NCI-H1930 (cell line): ENCODE measurements at places on chromosomes 1 and 21.

DNA sequence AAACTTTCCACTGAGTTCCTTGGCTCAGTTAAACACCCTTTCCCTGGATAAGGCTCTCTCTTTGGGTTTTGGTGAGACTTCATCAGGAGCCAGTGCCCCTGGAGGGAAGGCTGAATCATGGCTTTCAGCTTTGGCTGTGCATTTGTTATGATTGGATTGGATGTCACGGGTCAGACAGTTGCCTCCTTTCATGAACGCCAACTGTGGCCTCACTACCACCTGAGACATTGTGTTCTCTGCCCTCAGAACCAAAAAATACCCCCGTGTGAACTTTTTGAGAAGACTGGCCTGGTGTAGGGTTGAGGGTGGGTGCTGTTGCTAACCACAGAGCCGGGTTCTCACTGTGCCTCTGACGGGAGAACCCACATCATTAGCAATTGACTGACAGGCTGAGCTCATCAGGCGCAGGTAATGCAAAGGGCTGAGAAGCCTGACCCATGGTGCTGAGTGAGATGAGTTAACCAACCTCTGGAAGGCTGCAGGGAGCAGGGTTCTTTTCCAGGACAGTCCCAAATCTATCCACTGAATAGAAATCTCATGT lies 65.6 kb downstream of the HHAT start:
- no peak for DNase-seq

GRCh38 chr1:243233908-243234307 lies 21.2 kb downstream of the CEP170 start:
- DNase-seq = no peak

DNA sequence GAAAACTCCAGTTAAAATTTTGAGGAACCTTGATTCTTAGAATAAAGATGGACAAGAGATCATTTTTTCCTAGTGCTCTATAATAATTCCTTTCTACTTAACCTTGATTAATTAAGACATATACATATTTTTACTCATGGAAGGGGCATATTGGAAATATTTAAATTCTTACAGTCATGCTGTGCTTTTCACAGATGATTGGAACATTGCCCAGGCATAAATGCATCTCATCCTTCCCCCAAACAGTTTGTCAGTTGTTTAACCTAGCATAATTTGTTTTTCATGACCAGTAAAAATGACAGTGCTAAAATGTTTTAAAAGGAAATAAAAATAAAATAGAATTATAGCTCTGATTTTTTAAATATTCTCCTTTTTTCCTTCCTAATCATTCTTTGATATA lies 140.0 kb downstream of the DNM3 start:
- DNase-seq = no peak

DNA sequence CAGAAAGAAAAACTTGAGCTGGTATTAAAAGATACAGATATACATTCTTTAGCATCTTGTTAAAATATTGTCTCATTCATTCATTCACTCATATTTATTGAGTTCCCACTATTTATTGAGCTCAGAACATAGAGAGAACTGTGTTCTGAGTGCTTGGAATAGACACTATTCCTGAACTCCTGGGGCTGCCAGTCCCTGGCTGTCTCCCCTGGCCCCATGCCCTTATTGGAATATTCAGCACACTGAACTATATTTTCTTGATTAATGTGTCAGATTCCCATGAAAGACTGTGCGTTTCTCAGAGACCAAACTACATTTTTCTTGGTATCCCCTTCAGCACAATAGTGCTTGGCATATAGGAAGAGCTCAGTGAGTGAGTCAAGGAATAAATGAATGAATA lies 44.0 kb upstream of the DAB1 start:
- no peak for DNase-seq

DNA sequence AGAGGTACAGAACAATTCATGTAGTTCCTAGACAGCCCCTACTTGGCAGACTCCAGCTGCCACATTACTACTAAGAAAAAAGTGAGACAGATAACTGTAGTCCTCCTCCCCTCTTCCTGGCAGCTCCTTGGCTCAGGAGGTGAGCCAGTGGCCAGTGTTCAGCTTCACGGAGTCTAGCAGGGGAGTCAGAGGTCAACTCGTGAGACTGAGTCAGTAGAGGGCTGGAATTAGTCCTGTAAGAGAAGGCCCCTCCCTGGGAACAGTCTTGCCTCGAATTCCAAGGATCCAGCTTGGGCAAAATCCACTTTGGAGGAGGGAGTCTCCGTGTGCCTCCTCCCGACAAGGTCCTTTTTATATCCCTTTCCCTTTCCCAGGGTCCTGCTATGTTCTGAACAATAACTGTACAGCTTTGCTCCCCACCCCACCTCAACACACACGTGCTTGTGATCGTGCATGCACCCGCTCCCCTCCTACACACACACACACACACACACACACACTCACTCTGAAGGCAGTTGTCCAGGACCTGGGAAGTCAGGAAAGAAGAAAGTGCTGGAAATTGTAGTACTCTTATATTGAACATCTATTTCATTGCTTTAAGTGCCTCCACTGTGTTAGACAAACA lies 22.5 kb upstream of the SLC27A3 start:
- no peak for DNase-seq

DNA sequence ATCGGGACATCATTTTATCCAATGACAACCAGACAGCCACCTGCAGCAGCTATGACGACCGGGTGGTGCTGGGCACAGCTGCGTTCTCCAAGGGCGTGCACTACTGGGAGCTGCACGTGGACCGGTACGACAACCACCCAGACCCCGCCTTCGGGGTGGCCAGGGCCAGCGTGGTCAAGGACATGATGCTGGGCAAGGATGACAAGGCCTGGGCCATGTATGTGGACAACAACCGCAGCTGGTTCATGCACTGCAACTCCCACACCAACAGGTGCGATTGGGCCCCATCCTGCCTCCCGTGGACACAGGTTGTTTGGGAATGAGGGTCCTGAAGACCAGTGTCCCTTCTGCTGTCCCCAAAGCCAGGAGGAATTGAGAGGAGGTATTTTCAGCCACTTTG lies 32.0 kb upstream of the GNPAT start:
- no peak for DNase-seq

DNA sequence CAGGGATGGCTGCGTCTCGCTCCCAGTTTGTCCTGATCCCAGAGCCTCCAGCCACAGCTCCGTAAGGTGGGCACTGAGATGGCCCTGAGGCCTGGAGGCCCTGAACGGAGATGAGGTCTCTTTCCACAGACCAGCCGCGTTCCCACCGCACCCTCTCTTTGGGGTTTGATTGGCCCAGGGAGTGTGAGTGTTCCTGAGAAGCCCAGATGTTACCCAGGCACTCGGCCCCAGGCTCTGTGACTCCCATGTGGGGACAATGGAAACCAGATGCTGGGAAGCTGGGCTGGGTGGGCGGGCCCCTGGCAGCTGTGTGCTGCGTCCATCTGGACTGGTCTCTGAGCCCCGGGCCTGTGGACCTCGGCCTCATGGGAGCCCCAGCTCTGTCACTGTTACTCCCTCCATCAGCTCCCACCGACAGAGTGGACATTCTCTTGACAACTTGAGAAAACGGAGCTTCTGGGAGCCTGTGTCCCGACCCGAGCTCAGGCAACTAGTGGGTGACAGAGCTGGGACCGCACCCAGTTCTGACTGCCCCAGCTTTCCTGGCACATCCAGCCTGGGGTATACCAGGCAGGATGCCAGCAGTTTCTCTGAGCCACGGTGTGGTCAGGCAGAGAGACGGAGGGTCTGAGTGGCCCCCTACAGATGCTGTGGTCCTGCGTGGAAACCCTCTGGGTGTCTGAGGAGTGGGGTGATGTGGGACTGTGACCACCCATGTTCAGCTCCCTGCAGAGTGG lies 9.8 kb upstream of the COL6A1 start:
- DNase-seq = no peak

DNA sequence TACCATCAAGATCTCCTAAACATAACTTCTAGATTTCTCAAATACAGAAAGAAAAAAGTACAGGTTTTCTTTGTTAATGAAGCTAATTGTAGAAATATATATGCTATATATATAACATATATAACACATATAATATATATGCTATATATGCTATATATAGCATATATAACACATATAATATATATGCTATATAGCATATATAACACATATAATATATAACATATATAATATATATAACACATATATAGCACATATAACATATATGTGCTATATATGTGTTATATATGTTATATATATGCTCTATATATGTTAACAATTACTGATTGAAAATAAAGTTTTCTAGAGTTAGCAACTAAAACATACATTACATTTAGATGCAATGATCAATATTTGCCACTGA lies 34.8 kb downstream of the RGS21 start:
- DNase-seq = no peak

GRCh38 chr21:35547946-35548774 lies 499.1 kb upstream of the RUNX1 start:
- no peak for DNase-seq

DNA sequence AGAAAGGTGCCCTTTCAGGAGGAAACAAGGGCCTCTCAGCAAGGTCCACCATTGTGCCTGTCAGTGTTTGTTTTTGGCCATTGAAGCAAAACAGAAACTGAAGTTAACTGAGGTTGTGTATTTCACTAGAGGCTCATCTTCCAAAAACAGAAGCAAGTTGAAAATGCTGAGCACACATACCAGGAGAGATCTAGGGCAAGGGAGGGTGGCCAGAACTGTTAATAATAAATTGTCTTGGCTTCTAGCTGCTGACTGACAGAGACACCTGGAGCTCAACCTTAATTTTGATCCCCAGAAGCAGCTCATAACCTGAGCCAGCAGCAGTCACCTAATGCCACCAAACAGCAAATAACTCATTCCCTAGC lies 5.2 kb downstream of the AGMAT start:
- DNase-seq = no peak

- no peak for DNase-seq
Observed at GRCh38 chr1:218365226-218365999, 20.3 kb downstream of the TGFB2 start.

- DNase-seq = no peak
Observed at GRCh38 chr1:185441605-185442004, 124.6 kb upstream of the IVNS1ABP start.

- DNase-seq = no peak
Observed at GRCh38 chr1:54338464-54338863, 67.7 kb downstream of the SSBP3 start.

GRCh38 chr1:115213130-115213529 lies 123.8 kb upstream of the TSPAN2 start:
- DNase-seq = no peak
